ENCODE measurements at places on chromosomes 2 and 18.
A peak's percentile ranks its signal among the peaks of the same experiment; 100 is the strongest.

DNA sequence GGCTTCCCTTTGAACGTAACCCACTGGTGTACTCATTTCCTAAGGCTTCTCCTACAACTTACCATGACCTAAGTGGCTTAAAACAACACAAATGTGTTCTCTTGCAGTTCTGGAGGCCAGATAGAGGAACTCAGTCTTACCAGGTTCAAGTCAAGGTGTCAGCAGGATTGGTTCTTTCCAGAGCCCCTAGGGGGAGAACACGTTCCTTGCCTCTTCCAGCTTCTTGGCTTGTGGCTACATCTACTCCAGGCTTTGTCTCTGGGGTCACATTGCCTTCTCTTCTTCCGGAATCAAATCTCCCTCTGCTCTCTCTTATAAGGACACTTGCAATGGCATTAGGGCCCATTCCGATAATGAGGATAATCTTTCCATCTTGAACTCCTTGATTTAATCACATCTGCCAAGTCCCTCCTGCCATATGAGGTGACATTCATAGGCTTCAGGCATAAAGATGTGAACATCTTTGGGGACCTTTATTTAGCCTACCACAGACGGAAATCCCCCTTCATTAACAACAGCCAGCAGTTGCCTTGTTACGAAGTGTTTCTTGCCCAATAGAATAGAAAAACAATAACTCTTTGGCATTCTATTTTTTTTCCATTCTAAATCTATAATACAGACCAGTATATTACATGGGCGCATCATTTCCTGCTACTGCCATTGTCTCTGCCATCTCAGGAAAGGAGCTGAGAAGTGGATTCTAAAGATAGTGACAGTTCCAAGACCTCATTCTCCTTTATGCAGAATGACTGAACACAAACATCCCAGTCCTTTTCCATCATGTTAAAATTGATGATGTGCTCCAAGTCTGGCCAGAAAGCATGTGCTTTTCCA, 362.0 kb downstream of the ZNF521 start:
- no peaks in the 10 kb centered on the region for H3K36me3 ChIP-seq
- no peaks in the 10 kb centered on the region for H3K27me3 ChIP-seq
- no peak for DNase-seq
- peaks cover 15% of the 10 kb centered on the region for H3K4me1 ChIP-seq
- no peak overlapping the region for H3K27ac ChIP-seq
- no peak overlapping the region for H3K4me3 ChIP-seq

DNA sequence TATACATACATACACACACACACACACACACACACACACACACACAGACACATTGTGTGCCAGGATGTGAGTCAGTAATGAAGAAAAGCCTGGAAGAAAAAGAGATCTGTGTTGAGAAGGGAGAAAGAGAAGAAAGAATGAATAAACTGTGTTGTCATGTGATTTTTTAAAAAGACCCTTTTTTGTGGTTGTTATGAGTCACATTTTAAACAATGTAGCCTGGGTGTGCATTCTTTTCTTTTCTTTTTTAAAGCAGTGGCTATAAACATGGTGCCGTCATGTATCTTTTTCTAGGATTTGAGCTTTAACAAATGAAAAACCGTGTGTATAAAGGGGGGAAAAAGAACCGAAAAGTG, 87.2 kb downstream of the NRP2 start:
- H3K27ac ChIP-seq = no peak overlapping the region
- no peak for DNase-seq
- no peak overlapping the region for H3K4me3 ChIP-seq
- peaks cover 14% of the 10 kb centered on the region for H3K36me3 ChIP-seq
- peaks cover 7% of the 10 kb centered on the region for H3K4me1 ChIP-seq
- no peaks in the 10 kb centered on the region for H3K27me3 ChIP-seq

DNA sequence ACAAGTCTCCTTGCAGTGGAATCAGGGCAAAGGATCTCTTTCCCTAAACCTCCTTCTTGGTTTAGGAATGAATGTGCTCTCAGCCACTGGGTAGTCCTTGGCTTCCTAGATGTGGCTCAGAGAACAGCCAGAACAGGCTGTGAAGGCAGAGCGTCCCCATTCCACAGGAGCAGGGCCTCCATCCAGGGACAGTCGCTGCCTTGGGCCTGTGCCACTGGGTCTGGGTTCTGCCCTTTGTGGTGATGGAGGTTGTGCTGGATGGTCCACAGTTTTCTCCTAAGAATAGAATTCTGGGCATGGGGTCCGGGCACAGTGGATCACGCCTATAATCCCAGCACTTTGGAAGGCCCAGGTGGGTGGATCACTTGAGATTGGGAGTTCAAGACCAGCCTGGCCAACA, 516.5 kb upstream of the RAB6C start:
- no peak for DNase-seq
- H3K36me3 ChIP-seq = no peaks in the 10 kb centered on the region
- H3K4me1 ChIP-seq = no peaks in the 10 kb centered on the region
- no peak overlapping the region for H3K4me3 ChIP-seq

- no peaks in the 10 kb centered on the region for H3K4me1 ChIP-seq
- H3K36me3 ChIP-seq = no peaks in the 10 kb centered on the region
- H3K27ac ChIP-seq = no peak overlapping the region
- H3K4me3 ChIP-seq = no peak overlapping the region
- DNase-seq = no peak
- H3K27me3 ChIP-seq = no peaks in the 10 kb centered on the region
Measured at GRCh38 chr18:28637897-28638296, 461.0 kb upstream of the CDH2 start.

DNA sequence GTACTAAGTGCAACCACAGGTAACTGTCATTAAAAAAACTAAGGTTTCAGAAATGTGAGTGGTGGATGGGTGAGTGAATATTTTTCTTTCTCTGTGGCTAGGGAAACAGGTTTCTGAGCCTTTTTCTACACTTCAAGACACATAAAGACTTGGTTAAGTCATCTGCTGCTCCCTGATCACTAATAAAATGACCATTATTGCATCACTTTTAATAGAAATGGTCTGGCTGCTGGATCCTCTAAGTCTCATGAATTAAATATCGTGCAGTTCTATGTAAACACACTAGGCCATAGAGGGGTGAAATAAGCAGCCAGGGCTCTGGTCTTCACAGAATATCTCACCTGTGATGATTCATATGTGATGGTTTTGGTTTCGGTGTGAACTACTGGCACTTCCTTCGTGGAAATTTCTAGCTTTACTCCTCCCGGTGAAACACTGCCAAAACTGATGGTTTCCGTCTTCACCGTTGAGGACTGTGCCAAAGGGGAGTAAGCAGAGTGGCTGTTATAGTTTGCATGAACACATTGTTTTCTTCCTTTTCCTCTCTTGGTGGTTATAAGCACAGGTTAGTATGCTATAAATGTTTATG, 100.4 kb upstream of the ZBTB14 start:
- H3K4me1 ChIP-seq = no peaks in the 10 kb centered on the region
- DNase-seq = no peak
- no peak overlapping the region for H3K27ac ChIP-seq
- H3K36me3 ChIP-seq = no peaks in the 10 kb centered on the region

DNA sequence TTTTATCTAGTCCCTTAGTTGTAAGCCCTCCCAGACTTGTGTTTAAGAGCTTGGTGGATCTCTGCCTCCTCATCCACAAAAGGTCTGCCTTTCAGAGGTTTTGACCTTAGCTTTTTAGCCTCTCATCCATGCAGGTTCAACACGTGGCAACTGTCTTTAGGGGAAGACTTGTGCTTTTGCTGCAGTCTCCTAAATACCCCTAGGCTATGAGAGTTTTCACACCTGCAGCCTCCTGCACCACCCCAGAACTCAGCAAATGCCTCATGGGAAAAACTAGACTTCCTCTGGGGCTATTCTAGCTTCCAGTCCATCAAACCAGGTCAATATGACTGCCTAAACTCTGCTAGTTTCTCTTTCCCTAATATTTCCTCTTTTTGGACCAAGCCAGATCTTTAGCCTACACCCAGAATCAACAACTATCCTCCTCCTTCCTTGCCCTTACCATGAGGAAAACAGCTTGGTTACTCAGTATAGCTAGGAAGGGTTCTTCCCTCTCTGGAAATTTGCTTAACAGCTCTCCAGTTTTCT, 132.3 kb upstream of the RIOK3 start:
- no peak overlapping the region for H3K27ac ChIP-seq
- no peak for DNase-seq
- peaks cover 2% of the 10 kb centered on the region for H3K27me3 ChIP-seq
- no peaks in the 10 kb centered on the region for H3K36me3 ChIP-seq
- no peak overlapping the region for H3K4me3 ChIP-seq

DNA sequence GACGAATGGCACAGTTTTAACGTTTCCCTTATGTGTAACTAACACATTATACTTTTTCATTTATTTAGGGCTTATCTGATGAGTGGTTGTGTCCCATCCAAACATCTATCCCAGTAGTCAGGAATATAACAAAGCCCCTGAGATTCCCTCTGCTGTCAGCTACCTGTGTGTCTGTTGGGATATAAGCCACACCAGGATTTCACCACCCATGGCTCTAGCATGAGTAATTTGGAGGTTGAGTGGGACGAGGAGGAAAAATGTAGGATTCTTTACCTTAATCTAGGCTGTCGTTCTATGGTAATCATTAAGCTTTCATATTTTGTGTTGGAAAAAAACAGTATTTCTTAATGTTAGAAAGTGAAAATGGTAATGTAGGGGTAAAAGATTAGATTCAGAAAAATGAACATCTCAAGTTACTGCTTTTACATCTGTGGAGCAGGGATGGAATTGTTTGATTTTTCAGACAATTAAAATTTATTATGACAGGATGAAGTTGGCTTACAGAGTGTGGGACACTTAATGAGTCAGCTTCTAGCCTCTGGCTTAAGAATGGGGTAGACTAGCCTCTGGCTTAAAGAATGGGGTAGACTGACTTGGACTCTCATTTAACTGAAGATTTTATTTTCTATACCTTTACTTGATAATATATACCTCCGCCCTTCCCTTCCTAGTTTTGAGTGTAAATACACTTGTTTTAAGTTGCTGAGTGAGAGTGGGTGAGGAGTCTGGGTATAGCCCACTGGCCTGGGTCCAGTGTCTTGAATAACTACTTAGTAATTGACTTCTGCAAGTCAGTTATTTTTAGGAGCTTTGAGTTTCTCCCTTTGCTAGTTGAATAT, 88.5 kb upstream of the RANBP2 start:
- no peaks in the 10 kb centered on the region for H3K36me3 ChIP-seq
- no peak for DNase-seq
- H3K4me1 ChIP-seq = no peaks in the 10 kb centered on the region

GRCh38 chr2:20620696-20621365, 30.1 kb downstream of the HS1BP3 start:
- no peak for DNase-seq
- peaks cover 6% of the 10 kb centered on the region for H3K4me1 ChIP-seq
- H3K36me3 ChIP-seq = peaks cover 2% of the 10 kb centered on the region

- no peak overlapping the region for H3K27ac ChIP-seq
- no peaks in the 10 kb centered on the region for H3K36me3 ChIP-seq
- DNase-seq = no peak
- H3K4me3 ChIP-seq = no peak overlapping the region
- H3K27me3 ChIP-seq = no peaks in the 10 kb centered on the region
Measured at GRCh38 chr2:59012234-59012633, 771.1 kb upstream of the FANCL start.

GRCh38 chr2:172496160-172496608, 59.7 kb upstream of the PDK1 start:
- no peak overlapping the region for H3K27ac ChIP-seq
- DNase-seq = no peak
- no peaks in the 10 kb centered on the region for H3K27me3 ChIP-seq
- no peak overlapping the region for H3K4me3 ChIP-seq

- peak overlapping the region; percentile 20 for H3K4me3 ChIP-seq
- no peak for DNase-seq
- peaks cover 51% of the 10 kb centered on the region for H3K4me1 ChIP-seq
- no peaks in the 10 kb centered on the region for H3K36me3 ChIP-seq
- peaks cover 85% of the 10 kb centered on the region for H3K27me3 ChIP-seq
Measured at GRCh38 chr2:44949329-44950151, 8.0 kb downstream of the SIX3 start.

GRCh38 chr2:12288048-12288447, 428.7 kb upstream of the TRIB2 start:
- no peak for DNase-seq
- H3K27me3 ChIP-seq = no peaks in the 10 kb centered on the region

DNA sequence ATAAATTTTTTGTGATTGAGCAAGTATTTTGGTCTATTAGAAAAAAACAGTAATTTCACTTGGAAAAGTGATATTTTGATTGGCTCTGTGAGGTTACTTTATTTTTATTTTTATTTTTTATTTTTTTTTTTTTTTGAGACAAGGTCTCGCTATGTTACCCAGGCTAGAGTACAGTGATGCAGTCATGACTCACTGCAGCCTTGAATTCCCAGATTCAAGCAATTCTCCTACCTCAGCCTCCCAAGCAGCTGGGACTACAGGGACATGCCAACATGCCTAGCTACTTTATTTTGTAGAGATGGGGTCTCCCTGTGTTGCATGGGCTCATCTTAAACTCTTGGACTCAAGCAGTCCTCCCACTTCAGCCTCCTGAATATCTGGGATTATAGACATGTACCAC, 60.9 kb upstream of the MGAT5 start:
- no peaks in the 10 kb centered on the region for H3K36me3 ChIP-seq
- H3K27me3 ChIP-seq = no peaks in the 10 kb centered on the region
- no peaks in the 10 kb centered on the region for H3K4me1 ChIP-seq
- H3K4me3 ChIP-seq = no peak overlapping the region
- H3K27ac ChIP-seq = no peak overlapping the region

DNA sequence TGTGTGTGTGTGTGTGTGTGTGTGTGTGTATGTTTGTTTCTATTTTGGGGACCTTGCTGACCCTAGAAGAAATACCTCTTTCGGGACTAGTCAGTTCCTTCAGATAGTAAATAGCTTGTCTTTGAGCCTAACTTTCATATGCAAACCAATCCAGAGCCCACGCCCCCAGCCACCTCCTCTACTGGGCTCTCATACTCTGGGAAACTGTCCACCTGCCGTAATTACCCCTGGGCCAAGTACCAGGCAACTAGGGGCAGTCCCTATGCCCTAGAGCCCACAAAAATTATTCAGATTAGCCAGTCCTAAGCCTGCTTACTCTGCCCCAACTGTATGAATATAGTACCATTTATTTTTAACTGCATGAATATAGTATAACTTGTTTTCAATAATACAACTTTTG, 970.4 kb downstream of the EPHA4 start:
- H3K4me1 ChIP-seq = no peaks in the 10 kb centered on the region
- H3K36me3 ChIP-seq = no peaks in the 10 kb centered on the region
- no peak for DNase-seq

GRCh38 chr2:219919506-219919905, 292.1 kb downstream of the SLC4A3 start:
- no peak for DNase-seq
- no peak overlapping the region for H3K27ac ChIP-seq
- H3K4me1 ChIP-seq = no peaks in the 10 kb centered on the region
- no peak overlapping the region for H3K4me3 ChIP-seq

DNA sequence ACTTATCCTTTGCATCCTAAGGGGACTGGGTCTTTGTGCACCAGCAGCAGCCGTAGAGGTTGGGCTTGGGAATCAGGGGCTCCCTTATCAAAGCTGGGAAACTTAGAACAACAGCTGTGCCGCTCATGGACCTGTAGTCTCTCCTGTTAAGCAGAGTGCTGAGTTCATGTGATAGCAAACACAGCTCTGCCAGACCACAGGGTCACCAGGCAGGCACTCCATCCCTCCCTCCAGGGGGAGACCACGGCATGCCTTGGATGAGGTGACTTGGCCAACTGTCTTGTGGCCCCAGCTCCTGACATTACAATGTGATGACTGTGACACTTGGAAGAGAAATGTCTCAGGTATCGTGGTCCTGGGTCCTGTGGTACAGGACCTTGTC, 60.0 kb downstream of the DGKD start:
- H3K4me3 ChIP-seq = no peak overlapping the region
- H3K27ac ChIP-seq = no peak overlapping the region
- H3K27me3 ChIP-seq = no peaks in the 10 kb centered on the region
- DNase-seq = peak; percentile 34
- no peaks in the 10 kb centered on the region for H3K4me1 ChIP-seq

Measured in H1 (cell line).